ENCODE measurements at places on chromosomes 12 and 14. TPM values are rescaled to one million over a fixed set of nuclear protein-coding genes. Genes with fewer than 3 reads are reported as not detected.

The NPFF gene
- total RNA-seq: not detected

The PAH gene
- not detected for total RNA-seq

The RFX4 gene
- not detected for total RNA-seq

The OR6C2 gene
- total RNA-seq: not detected

The CCDC88C gene
- total RNA-seq: 16.4 TPM

The ULK1 gene
- total RNA-seq: 8.2 TPM

The SLC7A8 gene
- 3.3 TPM for total RNA-seq

The CABP1 gene
- total RNA-seq: 0.14 TPM

The TULP3 gene
- 26.6 TPM for total RNA-seq

The CLEC1B gene
- not detected for total RNA-seq

The KRT6A gene
- 0.29 TPM for total RNA-seq

The OTOGL gene
- not detected for total RNA-seq

The PRR4 gene
- total RNA-seq: 0.29 TPM

The ARF3 gene
- total RNA-seq: 62.8 TPM

The TAS2R42 gene
- total RNA-seq: not detected

The KCNA5 gene
- total RNA-seq: not detected

The DAO gene
- not detected for total RNA-seq

The C3AR1 gene
- total RNA-seq: 0.22 TPM

The KRT6C gene
- total RNA-seq: not detected

The SCNN1A gene
- 52.2 TPM for total RNA-seq

The RFLNA gene
- 0.69 TPM for total RNA-seq

The ADAM20 gene
- total RNA-seq: not detected

The FOXG1 gene
- total RNA-seq: 0.06 TPM

The TTC6 gene
- 0.80 TPM for total RNA-seq

The ANKRD33 gene
- total RNA-seq: not detected

The SLCO1B1 gene
- not detected for total RNA-seq

The IL26 gene
- not detected for total RNA-seq

The KRT73 gene
- total RNA-seq: not detected

The PLCZ1 gene
- not detected for total RNA-seq

The TTLL5 gene
- 39.6 TPM for total RNA-seq

The MYF5 gene
- total RNA-seq: not detected

The RND1 gene
- 8.9 TPM for total RNA-seq

The MUCL1 gene
- not detected for total RNA-seq

The VRTN gene
- total RNA-seq: not detected

The WIF1 gene
- not detected for total RNA-seq

The RIPK3 gene
- 6.4 TPM for total RNA-seq

The USP44 gene
- 2.1 TPM for total RNA-seq

The TCTN1 gene
- total RNA-seq: 15.3 TPM
